ENCODE measurements at places on chromosomes 3 and 15. TPM values are rescaled to one million over a fixed set of nuclear protein-coding genes. Genes with fewer than 3 reads are reported as not detected.

The ADCY5 gene
- 1.8 TPM for total RNA-seq

The CALML4 gene
- total RNA-seq, result 1.0 TPM

The LAMB2 gene
- 136 TPM for total RNA-seq

The RTP4 gene
- total RNA-seq, result 0.32 TPM

The GABRB3 gene
- 0.17 TPM for total RNA-seq

The CCDC39 gene
- 0.81 TPM for total RNA-seq

The BLOC1S6 gene
- total RNA-seq, result 26.9 TPM

The EFCAB12 gene
- total RNA-seq, result not detected

The LRRFIP2 gene
- total RNA-seq, result 149 TPM

The ANKRD63 gene
- total RNA-seq, result not detected

The SAXO2 gene
- total RNA-seq, result 4.2 TPM

GRCh38 chr3:183518491-183519251, 36.8 kb downstream of the KLHL6 start:
- no peak for DNase-seq

GRCh38 chr3:181690769-181691168, 21.0 kb upstream of the SOX2 start:
- no peak for DNase-seq

DNA sequence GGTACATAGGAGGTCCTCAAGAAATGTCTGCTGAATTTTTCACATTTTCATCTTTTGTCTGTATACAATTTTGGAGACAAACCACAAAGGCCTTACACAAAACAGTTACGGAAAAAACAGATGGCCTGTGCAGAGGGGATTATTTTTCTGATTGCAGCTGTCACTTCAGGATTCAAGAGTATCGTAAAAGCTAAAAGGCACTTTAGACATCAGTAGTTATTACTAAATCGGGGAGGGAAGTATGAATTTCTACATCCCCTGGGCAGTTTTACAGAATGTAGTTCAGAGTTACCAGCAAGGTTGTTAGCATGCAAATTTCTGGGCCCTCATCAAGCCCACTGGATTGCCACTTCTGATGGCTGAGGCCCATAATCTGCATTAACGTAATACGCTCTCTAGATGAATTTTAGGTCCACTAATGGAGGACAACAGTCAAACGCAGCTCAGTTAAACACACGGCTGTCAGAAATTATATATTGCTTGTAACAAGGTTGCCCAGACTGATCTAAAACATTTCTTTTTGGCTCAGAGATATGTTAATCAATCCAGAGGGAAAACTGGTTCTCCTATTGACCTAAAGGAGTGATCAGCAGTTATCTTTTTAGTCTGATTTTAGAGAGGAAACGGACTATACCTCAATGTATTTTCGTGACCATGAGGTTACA, 1.1 kb downstream of the RIOX2 start:
- DNase-seq, result no peak

GRCh38 chr3:66486202-66486601, 14.6 kb downstream of the LRIG1 start:
- no peak for DNase-seq

GRCh38 chr3:66593978-66594377, 93.2 kb upstream of the LRIG1 start:
- DNase-seq, result no peak

- no peak for DNase-seq
Observed at GRCh38 chr3:186577521-186577920, 7.0 kb downstream of the DNAJB11 start.

- no peak for DNase-seq
Observed at GRCh38 chr3:158200955-158201354, 91.1 kb downstream of the RSRC1 start.

- peak; percentile 84 for DNase-seq
Observed at GRCh38 chr3:5072100-5072816, 49.8 kb upstream of the ARL8B start.

DNA sequence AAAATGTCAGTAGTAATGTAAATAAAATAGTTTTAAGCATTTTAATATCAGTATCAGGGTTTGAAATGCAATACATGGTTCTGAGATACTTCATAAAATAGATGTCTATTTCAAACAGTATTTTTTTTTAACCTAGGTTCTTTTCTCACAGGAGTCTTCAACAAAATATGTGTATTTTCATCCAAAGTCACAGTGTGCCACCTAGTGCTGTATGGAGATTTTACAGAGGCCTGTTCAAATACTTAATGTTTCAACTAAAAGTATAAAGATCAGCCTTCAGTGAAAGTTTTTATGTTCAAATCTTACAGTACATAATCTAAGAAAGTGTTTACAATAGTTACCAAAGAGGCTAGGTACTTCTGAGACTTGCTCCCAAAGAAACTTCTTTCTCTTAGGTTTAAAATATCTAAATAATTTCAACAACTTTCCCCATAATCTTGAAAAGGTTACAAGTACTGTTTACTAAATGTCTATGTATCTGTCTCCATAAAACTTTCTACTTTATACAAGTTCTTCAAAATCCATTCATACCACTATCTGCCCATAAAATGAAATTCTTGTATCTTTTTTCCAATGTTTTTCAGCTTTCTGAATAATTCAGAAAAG, 38.3 kb downstream of the SCAPER start:
- no peak for DNase-seq

- DNase-seq, result no peak
Observed at GRCh38 chr15:37015035-37015434, 85.3 kb downstream of the MEIS2 start.

GRCh38 chr3:47015151-47015550, 35.7 kb downstream of the NBEAL2 start:
- DNase-seq, result no peak

- no peak for DNase-seq
Observed at GRCh38 chr15:67224889-67225288, 29.6 kb downstream of the AAGAB start.

- DNase-seq, result no peak
Observed at GRCh38 chr3:142057331-142057725, 92.0 kb downstream of the TFDP2 start.

DNA sequence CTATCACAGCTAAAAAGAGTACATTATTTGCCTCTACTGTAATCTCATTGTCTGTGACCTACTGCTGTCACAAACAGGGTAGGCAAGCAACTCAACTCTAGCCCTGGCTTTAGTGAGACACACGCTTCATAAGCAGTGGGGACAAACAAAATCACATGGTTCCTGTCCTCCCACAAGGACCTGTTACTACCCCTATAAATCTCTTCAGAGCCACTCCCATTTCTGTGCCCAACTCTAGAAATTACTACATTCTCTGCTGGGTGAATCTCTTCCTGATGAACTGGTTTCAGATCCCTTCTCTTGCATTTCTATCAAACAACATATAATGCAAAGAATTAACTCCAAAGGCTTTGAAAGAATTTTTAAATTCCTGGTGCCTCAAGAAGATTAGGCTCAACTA, 117.3 kb downstream of the DMXL2 start:
- no peak for DNase-seq

- DNase-seq, result no peak
Observed at GRCh38 chr15:91104111-91104510, 4.1 kb downstream of the SV2B start.

- DNase-seq, result peak; percentile 51
Observed at GRCh38 chr3:12286927-12287726, 1.7 kb upstream of the PPARG start.

- peak; percentile 54 for DNase-seq
Observed at GRCh38 chr3:124033360-124034015, 41.6 kb upstream of the ROPN1 start.

GRCh38 chr15:64251121-64251520, 88.3 kb upstream of the PPIB start:
- no peak for DNase-seq
